ENCODE measurements at places on chromosomes 5 and 9.

- no peak for DNase-seq
These were observed 5.7 kb upstream of the C5orf34 start for GRCh38 chr5:43520615-43521014.

DNA sequence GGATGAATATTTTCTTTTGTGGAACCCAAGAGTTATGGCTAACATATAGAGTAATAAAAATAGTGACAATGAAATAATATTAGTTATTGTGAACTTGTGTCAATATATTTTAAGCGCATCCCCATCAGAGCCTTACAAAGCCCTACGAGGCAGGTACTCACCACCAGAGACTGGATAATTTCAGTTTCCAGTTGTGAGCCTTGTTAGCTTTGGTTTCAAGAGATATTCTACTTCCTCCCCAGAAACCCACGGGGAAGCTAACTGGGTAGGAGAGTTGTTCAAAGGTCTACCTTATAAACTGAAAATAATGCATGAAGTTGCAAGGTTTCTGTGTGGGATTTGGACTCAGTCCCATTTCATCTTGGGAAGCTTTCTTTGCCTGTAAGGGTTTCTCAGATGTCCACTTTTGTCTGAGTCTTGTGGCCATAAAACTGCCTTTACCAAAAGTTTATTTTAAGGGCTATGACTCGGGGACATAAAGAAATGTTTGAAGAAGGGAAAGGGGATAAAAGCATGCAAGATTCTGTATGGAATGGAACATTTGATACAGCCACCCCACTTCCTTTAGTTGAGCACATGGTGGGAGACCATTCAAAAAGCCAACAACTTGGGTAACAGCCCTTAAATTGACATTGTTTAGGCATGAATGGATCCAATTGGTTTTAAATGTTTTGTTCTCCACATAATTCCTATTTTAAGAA lies 57.4 kb upstream of the ANKRD55 start:
- no peak for DNase-seq

DNA sequence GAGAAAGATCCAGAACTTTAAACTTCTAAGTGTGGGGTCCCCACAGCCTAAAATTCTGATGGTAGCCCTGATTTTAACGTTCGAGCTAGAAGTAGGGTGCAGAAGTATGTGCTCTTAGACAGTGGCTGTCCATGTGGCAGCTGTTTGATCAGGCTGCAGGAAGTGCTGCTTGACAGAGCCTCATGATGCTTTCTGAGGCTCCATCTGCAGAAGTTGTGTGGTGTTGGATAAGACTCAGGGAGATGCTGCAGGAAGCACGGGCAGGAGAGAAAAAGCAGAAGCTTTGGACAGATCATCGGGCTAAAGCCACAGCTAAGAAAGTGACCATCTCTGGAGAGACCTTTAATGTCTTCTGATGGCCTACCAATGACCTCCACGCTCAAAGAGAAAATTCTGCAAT lies 8.1 kb downstream of the MTMR12 start:
- no peak for DNase-seq

DNA sequence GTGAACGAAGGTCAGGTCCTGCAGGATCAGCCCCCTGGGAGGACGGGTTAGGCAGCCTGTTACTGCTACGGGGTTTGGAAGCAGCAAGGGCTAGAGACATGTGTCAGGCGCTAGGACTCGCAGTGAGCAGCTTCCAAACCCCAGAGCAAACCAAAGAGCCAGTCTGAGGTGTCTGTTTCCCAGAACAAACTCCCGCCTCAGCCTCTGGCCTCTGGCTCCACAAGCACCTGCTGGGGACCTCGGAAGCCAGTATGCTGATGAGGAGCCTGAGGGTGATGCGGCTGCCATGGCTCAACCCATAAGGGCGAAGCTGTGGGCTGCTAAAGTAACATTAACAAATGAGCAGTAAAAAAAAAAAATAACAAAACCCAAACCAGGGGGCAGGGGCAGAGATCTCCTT lies 35.0 kb downstream of the PRRT1B start:
- no peak for DNase-seq

- no peak for DNase-seq
These were observed 212.2 kb downstream of the CHSY3 start for GRCh38 chr5:130116462-130116861.

GRCh38 chr5:138503487-138504270 lies 38.4 kb downstream of the EGR1 start:
- peak; percentile 83 for DNase-seq

DNA sequence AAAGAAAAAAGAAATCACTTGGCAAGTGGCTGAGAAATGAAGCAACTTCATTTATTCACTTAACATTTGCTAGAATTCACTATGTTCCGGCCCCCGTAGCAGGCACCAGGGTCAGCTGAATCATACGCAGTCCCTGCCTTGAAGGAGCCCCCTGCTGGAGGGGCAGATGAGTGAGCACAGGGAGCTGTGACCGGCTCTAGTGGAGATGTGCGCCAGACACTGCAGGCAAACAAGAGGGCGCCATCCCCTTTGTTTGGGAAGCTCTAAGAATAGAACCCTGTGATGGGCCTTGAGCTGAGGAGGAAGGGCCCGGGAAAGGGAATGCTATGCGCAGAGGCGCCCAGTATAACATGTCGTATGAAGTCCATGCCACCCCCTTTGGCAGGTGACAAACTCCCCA lies 20.2 kb upstream of the RPL26L1 start:
- DNase-seq = no peak

GRCh38 chr9:40913928-40914673 lies 214.4 kb downstream of the FOXD4L6 start:
- no peak for DNase-seq

- DNase-seq = no peak
These were observed 126.3 kb downstream of the ARHGAP26 start for GRCh38 chr5:142896325-142897007.

DNA sequence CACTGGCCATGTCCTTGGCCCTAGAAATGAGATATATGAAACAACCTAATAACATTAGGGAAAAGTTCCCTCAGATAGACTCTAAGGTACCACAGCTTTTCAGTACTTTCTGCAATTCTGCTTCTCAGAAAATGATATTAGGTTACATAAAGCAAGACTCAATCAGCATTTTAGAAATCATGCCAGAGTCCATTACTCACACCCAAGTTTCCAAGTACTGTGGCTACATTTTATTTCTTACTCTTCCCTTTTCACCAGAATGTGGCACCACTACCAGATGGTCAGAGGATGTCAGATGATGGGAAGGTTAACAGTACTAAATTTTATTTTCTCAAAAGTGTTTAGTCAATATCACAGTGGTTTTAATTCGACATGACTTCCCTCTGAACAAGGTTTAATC lies 217.2 kb downstream of the MLLT3 start:
- DNase-seq = no peak

DNA sequence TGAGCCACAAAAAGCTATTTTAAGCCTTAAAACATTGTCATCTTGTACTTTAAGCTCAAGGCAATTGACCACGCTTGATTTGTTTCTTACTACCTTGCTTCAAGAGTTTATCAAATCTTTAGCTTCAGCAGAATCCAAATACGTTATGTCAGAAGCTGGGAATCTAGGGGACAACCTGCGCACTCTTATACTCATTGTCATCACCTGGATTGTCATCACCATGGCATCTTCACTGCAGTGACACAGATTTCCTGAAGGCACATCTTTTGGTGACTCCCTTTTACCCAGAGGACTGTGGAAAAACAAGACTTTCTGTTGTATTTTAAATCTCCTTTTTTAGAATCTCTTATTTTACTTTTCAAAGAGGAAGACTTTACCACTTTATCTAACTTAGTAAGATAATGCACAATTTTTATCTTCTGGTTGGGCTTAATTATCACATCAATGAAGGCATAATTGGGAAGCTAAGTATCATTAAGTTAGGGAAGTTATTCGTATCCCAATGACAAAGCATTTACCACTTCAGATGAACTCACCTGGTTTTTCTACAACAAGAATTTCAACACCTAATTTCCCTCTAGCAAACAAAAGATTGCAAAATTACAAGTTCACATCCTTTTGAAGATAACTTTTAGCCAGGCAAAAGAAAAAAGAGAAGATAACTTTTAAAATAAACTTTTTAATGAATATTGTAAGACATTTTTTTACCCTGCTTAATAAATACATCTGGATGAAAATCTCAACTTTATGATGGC lies 162.0 kb downstream of the DOCK2 start:
- DNase-seq = no peak

DNA sequence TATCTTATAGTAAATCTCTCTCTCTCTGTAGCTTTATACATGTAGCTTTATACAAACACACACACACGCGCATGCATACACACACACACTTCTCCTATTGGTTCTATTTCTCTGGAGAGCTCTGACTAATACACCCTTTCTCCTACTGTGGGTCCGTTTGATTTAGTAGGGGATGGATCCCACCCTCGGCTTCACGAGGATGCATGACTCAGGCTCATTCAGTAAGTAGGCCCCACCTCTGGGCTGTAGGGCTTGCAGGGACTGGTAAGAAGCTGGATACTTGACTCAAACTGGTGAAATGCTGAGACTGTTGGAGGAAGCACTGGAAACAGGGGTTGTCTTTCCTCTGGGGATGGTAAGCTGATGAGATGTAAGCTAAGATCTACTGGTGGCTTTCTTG lies 98.7 kb downstream of the SLC24A2 start:
- no peak for DNase-seq

DNA sequence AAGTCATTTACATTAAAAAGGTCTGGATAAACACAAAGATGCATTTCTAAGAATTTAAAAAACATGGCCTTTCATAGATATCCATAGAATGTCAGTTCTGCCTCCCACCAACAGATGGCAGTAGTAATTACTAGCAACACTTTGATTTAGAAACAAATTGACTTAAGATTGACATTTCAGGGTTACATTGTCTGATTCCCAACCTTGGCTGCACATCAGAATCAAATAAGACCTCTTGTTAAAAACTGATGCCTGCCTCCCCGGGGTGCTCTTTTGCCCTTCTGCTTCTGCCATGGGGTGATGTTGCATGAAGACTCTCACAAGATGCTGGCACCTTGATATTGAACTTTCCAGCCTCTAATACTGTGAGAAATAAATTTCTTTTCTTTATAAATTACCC lies 146.2 kb upstream of the GPR151 start:
- DNase-seq = no peak

DNA sequence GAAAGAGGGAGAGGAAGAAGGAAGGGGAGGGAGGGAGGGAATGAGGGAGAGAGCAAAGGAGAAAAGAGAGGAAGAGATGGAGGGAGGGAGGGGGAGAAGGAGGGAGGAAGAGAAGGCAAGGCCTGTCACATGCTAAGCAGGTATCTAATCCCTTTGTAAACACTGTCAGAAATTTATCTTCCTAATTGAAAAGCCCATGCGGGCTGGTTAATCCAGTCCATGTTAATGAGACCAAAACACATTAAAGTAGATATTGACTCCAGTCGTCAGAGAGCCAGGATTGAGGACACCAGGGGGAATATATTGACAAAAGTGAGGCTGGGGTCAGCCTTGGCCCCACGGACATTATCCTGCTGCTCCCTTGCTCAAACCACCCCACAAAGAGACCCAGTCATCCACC lies 37.4 kb upstream of the ALDH1B1 start:
- no peak for DNase-seq

DNA sequence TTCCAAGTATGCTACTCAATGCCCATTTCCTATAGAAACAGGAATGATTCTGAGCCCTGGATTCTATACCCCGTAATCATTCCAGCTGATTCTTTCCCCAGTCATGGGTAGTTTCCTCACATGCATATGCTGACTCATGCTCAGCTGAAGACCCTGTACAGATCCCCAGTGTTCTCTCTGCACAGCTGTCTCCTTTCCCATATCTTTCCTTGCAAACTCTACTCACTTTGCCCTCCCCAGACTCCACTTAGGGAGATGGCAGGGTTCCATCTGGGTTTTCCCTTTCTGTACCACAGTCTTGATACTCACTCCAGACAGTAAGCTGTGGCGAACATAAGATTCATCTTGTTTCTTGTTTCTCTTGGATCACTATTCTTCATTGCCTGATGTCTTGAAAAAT lies 357.6 kb downstream of the RAB3C start:
- no peak for DNase-seq

GRCh38 chr5:80919678-80920196 lies 40.4 kb upstream of the RASGRF2 start:
- no peak for DNase-seq

GRCh38 chr5:50853151-50853550 lies 186.7 kb downstream of the PARP8 start:
- no peak for DNase-seq

DNA sequence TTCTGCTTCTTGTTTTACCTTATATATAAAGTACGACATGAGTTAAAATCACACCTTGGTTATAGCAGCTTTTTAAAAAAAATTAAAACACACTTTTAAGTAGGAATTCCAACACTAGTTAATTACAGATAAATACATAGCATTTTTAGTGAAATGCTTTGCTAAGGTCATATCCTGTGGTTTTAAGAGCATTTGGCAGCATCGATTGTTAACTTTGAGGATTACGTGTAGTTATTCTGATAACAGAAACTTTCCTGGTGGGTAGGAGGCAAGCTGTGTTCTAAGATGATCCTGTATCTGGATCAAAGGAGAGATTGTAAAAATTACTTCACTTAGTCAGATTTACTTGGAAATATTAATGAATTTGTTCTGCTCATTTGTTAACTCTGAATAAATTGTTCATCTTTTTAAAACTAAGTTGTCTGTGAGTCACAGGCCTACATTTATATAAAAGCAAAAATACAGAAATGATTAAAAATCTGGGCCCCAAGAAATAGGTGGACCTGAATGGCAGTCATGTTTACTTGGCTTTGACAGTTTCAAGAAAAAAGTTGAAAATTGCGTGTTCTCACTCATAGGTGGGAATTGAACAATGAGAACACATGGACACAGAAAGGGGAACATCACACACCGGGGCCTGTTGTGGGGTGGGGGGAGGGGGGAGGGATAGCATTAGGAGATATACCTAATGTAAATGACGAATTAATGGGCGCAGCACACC lies 58.3 kb downstream of the TRIO start:
- no peak for DNase-seq

DNA sequence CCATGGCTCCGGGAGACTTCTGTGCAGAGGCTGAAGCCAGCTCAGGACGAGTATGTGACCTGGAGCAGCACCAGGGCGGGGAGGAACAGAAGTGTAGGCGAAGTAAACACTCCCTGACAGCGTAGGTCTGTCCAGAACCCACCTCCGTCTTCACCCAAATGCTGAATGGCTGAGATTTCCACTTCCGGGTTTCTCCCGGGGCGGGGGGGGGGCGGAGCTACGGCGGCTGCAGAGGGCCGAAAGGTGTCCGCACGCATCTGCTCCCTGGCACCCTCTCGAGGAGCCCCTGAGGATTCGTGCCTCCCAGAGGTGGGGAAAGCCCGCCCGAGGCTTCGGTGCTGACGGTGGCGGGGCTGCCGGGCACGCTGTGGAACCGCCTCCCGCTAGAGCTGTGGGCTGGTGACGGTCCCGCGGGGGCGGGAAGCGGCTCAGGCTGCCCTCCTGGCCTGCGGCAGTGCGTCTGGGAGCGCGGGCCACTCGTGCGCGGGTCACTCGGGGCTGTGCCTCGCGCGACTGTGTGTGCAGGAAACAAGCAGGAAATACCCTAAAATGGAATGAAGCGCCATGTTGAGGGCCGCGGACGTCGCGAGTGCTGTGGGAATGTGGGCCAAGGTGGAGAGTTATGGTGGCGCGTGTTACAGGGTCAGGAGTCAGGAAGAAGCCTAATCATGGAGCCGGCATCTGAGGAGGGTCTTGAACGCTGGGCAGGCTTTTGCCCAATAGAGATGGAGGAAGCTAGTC lies 1425.4 kb downstream of the FOXD4L5 start:
- DNase-seq = peak; percentile 0
